ENCODE measurements at places on chromosomes 1 and 21.

DNA sequence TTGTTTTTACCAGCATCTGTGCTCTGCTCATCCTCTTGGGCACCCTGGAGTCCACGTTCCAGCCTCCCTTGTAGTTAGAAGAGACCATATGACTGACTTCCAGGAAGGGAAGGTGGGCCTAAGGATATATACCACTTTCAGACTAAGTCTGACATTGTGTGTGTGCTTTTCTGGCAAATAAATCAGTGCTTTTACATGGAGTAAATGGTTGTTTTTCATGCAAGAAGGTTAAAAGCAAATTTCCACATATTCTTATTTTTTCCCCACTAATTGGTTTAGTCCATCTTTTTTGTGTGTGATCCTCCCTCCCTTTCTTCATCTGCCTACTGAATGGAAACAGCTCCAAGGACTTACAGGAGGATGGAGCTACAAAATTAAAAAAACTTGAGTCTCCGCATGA lies 119.8 kb downstream of the TBX15 start:
- no peak for DNase-seq

GRCh38 chr21:25331286-25331685 lies 276.0 kb downstream of the MRPL39 start:
- DNase-seq, result no peak

GRCh38 chr1:237562242-237562823 lies 328.4 kb downstream of the ZP4 start:
- peak; percentile 82 for DNase-seq

DNA sequence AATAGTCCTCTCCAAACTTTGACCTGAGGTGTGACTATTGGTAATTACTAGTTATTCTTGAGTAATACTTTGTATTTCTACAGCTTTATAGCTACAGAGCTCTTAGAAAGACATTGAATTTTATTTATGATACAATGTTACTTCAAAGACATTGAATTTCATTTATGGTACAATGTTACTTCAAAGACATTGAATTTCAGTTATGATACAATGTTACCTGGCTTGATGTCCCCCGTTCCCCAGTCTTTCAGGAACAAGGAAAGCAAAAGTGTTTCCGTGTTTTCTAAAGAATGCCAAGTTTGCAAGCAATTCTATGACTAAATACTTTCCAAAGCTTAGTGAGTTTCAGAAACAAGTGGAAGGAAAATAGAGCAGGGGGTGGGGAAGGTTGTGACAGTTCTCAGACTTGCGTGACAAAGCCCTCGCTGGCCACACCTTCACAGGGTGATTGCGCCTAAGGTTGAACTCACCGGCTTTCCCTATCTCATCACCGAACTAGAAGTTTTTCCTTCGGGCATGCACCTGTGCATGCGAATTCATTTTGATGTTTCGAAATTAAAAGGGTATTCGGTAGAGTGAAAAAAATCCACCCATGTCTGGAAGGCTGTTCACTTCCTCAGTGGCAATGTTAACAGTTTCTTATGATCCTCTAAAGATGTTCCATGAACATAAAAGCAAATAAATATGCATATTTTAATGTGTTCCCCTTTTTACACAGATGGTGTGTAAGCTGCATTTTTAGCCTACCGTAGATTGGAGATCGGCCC lies 909 bp upstream of the PAXBP1 start:
- no peak for DNase-seq

DNA sequence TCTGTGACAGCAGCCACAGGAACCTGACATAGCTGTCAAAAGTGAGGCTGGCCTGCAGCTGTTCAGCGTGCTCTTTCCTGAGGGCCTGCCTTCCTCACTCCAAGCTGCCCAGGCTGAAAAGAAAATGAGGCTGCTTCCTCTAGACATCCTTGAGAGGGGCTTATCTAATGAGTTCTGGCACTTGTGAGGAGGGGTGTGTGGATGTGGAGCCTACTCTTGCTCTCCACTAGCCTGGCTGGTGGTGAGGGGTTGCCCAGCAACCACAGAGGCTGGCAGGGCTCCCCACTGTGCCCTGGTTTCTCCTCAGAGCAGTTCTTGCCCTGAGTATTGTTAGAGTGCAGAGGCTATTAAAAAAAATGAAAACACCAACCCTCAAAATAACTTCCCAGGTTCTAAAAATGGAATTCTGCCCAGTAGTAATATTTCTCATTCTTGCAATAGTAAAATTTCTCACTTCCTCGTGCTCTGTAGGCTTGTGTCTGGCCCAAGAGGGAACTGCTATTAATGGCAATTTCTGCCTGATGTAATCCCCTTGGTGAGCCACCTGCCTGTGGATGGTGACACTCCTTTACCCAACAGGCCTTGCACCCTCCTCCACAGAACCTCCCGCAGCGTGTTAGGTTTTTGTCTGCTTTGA lies 52.6 kb upstream of the EPS8L3 start:
- no peak for DNase-seq

- no peak for DNase-seq
These were observed 137.7 kb downstream of the RUNX1 start for GRCh38 chr21:34911360-34911759.

DNA sequence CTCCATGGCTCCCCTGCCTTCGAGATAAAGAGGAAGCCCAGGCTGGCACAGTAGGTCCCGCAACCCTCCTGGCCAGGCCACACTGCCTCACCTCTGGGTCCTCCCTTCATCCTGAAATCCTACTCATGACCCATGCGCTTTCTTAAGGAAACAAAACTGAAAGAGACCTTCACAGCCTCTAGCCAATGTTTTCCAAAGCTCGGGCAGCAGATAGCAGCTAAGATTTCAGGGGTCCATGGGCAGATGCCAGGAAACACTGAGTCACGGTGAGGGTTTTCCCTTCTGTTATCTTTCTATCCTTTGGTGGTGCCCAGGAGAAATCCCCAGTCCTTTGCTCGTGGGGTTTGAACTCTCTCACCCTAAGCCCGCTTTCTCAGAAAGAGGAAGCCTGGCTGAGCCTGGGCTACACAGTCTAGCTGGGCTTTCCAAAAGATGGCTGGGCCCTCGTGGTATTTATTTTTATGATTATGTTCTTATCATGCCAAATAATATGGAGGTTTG lies 26.6 kb downstream of the TTC39A start:
- DNase-seq, result no peak

DNA sequence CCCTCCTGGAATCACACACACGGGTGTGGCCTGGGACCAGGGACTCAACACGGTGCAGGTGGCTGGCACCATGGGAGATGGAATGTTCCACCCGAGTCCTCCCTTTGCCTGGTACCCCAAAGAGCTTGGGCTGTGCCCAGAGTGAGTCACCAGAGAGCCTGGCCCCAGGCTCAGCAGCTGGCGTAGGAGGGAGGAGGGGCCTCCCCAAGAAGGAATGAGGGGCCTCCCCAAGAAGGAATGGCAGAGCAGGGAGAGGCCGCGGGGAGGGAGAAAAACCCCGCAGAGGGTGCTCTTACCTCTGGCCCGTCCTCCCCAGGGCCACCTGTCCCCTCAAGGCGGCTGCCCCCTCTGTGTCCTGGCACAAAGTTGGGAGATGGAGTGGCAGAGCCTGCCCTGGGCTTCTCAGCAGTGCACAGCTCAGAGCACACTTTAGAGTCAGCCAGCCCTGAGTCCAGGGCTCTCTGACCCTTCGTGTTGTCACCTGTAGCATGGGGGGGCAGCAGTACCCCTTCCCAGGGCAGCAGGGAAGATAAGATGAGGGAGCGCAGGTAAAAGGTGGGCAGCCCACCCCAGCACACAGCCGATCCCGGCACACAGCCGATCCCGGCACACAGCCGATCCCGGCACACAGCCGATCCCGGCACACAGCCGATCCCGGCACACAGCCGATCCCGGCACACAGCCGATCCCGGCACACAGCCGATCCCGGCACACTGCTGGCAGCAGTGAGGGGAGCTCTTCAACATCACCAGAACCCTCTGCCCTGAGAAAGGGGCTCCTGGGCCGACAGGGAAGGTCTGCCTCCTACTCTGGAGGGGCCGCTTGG lies 20.2 kb upstream of the KCNAB2 start:
- DNase-seq, result no peak

DNA sequence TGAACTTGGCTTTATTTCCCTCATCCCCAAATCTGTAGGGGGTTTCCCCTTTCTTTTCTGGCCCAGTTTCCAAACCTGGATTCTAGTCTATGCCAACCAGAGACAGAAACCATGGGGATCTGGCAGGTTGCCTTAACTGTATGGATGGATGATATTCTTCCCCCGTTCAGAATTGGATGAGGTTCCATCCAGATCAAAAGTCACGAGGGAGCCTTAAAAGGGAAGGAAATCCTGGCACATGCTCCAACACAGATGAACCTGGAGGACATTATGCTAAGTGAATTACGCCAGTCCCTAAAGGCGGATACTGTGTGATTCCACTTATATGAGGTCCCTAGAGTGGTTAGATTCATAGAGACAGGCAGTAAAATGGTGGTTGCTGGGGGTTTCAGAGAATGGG lies 124.4 kb downstream of the HUNK start:
- no peak for DNase-seq

DNA sequence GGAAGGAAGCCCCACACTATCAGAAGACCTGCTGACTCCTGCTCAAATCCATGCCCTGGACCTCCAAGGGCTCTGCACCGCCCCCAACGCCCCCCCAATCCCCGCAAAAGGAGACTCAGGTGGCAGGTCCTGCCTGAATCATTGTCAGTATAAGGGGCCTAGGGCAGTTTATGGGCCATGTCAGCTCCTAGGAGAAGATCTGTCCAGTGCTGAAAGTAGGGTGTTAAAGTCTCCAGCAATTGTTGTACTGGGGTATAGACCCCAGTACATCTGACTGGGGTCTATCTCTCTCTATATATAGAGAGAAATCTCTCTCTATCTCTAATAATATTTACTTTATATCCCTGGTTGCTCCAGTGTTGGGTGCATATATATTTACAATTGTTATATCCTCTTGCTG lies 12.1 kb upstream of the OLIG2 start:
- no peak for DNase-seq

GRCh38 chr1:55378582-55378981 lies 163.4 kb upstream of the USP24 start:
- DNase-seq, result no peak

GRCh38 chr1:174569240-174569639 lies 121.5 kb downstream of the GPR52 start:
- DNase-seq, result no peak

- DNase-seq, result no peak
These were observed 322.6 kb downstream of the RGS7 start for GRCh38 chr1:241034203-241034936.

GRCh38 chr1:224635356-224635755 lies 19.2 kb downstream of the CNIH3 start:
- no peak for DNase-seq

DNA sequence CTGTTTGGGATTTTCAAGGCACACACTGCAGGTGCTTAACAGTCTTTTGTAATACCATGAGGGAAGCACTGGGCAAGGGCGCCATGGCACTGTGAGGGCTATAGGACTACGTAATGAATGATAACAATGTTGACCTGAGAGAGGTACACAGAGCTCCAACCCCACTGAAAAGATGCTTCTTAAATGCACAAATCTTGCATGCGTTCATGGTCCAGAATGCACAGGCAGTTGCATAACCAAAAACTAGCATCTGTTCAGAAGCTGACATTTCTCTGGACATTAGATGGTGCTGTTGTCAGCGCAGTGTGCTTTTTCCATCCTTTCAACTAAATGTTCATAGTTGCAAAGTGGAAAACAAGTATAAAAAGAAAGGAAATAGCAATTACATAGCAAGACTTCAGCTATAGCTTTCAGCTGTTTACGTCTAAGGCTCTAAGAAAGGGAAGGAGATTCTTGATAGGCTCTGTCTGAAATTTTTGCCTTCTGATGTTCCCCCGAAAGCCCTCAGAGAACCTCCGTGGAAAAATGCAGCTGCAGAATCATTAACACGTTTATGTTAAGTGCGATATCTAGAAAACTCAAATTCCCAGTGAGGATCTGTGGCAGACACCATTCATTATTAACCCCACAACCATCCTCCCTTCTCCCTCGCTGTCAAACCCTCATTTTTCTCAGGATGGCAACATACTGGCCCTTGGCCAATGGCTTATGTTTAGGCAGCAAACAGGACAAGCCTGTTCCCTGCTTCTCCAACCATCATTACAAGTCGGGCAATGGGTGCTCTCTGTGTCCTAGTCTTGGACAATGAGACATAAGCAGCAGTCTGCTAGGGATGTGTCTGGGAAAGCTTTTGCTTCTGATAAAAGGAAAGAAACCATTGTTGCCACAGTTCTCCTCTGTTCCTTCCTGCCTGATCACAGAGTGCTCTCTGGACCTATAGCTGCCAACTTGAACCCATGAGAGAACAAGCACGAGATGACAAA lies 8.2 kb upstream of the TARBP1 start:
- DNase-seq, result peak; percentile 59

- no peak for DNase-seq
These were observed 120.3 kb downstream of the C1orf21 start for GRCh38 chr1:184507165-184507564.

GRCh38 chr1:233791721-233792120 lies 112.8 kb upstream of the SLC35F3 start:
- DNase-seq, result no peak

DNA sequence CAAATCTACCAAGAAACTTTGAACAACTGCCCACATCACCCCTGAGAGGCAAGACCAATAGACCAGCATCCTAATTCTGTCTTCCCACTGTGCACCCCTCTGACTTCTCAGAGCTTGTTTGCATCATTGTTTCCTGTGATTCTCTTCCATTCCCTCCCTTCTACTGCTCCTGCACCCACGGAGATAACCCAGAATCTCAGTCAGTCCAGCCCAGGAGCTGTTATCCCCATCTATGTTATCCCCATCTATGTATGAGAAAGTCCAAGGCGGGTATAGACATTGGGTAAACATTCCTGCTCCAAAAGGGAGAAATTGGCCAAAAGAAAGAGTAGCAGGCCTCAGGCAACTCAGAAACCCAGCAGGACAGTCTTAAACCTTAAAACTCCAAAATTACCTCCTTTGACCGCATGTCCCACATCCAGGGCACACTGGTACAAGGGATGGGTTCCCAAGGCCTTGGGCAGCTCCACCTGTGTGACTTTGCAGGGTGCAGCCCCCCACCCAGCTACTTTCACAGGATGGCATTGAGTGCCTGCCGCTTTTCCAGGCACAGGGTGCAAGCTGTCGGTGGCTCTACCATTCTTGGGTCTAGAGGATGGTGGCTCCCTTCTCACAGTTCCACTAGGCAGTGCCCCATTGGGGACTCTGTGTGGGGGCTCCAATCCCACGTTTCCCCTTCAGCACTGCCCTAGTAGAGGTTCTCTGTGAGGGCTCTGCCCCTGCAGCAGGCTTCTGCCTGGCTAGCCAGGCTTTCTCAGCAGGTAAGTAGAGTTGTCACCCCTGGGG lies 414.8 kb downstream of the NPHP4 start:
- DNase-seq, result no peak

- peak; percentile 83 for DNase-seq
These were observed 23.9 kb upstream of the RPTN start for GRCh38 chr1:152182944-152183361.

GRCh38 chr1:231799363-231799986 lies 172.9 kb downstream of the DISC1 start:
- no peak for DNase-seq
